ENCODE measurements at places on chromosomes 11 and 22. TPM values are rescaled to one million over a fixed set of nuclear protein-coding genes. Genes with fewer than 3 reads are reported as not detected.

HBG1 gene
- 28.5 TPM for total RNA-seq

C11orf97 gene
- total RNA-seq, result not detected

LUZP2 gene
- total RNA-seq, result 93.6 TPM

SAA4 gene
- not detected for total RNA-seq

P2RY6 gene
- total RNA-seq, result not detected

PGR gene
- 0.16 TPM for total RNA-seq

KCNJ1 gene
- total RNA-seq, result not detected

LIF gene
- total RNA-seq, result not detected

DNA sequence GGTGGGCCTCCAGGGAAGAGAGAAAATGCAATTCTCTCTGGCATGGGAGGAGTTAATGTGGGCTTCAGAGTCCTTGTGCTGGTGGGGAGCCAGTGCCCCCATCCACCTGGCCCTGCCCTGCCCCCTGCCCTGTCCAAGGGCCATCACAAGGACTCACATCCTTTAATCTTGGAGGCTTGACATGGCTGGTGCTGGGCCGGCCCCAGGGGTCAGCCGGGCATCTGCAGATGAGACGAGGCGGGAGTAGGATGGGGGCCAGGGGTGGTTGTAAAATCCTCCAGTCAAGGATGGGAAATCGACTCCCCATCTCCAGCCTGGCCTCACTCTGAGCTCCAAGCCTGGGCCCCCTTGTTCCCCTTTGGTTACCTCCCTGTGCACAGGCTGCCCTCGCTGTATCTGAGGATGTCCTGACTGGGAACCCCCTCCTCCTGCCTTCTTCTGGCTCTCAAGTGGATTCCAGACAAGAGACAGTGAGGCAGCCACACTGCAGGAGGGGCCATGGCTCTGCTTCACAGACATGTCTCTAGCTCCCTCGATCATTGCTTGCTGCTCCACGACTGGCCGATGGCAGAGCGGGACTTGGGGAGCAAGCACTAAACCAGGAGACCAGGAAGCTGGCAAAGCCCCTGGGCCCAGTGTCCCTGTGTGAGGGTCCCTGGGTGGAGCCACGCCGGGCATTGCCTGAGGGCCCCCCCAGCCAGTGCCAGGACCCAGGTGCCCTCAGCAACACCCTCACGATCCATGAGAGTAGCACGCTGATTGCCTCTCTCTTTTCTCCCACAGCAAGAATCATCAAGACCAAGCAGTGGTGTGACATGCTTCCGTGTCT lies 1120.5 kb downstream of the BRD1 start:
- DNase-seq, result no peak

GRCh38 chr11:86698639-86699038 lies 26.2 kb upstream of the ME3 start:
- DNase-seq, result no peak

GRCh38 chr22:45231293-45231692 lies 9.4 kb downstream of the KIAA0930 start:
- no peak for DNase-seq

- no peak for DNase-seq
Measured at GRCh38 chr11:103624708-103625623, 411.5 kb upstream of the DDI1 start.

GRCh38 chr11:46663277-46663940 lies 37.0 kb downstream of the ARHGAP1 start:
- no peak for DNase-seq

GRCh38 chr11:81005595-81005994 lies 1564.8 kb upstream of the TENM4 start:
- DNase-seq, result no peak

- no peak for DNase-seq
Measured at GRCh38 chr11:112520354-112520753, 259.7 kb upstream of the PLET1 start.

DNA sequence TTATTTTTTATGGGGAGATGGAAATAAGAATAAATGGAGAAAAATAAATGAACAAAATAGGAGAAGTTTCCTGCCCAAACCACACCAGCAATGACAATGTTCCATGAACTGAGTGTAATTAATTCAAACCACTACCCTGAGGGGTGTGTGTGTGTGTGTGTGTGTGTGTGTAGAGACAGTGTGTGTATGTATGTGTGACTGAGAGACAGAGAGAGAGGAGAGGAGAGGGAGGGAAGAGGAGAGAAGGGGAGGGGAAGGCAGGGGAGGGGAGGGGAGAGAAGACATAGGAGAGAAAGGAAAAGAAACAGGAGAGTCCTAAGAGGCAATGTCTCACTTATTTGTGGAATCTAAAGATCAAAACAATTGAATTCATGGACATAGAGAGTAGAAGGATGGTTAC lies 65.0 kb upstream of the POU2AF1 start:
- DNase-seq, result no peak

- DNase-seq, result no peak
Measured at GRCh38 chr11:72232260-72233055, 7.9 kb downstream of the INPPL1 start.

DNA sequence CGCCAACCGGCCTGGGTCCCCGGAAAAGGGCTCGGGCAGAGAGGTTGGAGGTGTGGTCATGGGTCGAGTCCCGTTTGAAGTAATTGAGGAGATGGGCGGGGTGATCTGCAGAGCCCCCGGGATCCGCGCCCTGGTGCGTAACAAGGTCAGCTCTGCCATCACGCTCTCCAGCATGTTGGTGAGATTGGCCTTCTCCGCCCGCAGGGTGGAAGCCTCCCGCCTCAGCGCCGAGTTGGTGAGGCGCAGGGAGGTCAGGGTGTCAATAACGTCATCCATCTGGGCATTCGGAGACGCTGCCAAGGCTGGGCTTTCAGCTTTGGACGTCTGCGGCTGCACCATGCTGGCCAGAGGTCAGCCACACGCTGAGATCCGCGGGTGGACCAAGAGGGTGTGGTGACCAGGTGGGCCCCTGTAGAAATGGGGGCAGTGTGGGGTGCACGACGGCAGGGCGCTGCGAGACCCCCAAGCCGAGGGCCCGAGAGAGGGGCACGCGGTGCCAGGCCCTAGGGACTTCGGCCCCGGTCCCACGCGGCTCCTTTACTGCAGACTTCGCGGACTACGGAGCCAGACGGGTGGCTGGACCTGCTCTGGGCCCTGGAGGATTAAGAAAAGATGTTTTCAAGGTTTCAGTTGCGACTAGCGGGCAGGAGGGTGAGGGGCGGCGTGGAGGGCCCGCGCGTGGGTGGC lies 672 bp downstream of the RTL6 start:
- DNase-seq, result no peak

DNA sequence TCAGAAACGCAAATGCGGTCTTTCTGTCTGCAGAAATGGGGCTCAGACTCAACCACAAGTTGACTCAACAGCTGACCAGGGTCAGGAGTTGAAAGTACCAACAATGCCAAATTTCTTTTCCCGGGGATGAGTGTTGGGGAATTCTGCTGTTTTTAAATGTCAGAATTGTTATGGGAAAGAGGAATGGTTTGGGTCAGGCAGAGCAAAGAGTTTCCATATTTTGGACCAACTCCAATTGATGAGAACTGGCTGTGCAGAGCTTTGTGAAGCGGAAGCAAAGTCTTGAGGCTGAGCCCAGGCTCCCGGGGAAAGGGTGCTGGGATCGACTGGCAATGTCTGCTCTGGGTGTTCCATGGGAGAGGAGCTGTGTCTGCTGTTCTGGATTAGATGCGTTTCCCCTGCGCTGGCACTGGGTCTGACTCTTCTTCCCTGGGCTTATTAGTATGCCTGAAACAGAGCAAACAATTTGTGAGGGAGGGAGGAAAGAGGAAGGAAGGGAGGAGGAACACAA lies 36.2 kb downstream of the TXN2 start:
- no peak for DNase-seq

DNA sequence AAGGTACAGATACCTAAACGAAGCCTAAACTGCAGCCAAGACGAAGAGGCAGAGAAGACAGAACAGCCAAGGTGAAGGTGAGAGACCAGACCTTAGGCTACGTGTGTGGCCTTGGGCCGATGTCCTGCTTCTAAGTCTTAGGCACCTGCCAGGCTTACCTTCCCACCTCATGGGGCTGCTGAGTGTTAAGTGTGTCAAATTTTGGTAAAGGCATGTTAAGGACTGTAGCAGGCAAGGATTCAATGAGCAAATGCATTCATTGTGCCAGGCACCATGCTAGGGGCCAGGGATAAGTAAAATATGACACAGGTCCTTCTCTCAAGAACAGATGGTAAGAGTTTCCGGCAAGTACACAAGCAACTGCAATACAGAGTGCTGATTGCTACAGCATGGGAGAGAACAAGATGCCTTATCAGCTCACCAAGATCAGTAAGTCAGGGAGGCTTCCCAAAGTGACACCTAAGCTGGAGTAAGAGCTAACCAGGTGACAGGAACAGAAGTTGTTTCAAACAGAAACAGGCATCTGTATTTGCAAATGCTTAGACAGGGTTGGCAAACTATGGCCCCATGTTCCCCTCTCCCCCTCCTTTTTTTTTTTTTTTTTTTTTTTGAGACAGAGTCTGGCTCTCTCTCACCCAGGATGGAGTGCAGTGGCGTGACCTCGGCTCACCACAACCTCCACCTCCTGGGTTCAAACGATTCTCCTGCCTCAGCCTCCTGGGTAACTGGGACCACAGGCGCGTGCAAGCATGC lies 46.7 kb downstream of the CLTCL1 start:
- DNase-seq, result no peak

DNA sequence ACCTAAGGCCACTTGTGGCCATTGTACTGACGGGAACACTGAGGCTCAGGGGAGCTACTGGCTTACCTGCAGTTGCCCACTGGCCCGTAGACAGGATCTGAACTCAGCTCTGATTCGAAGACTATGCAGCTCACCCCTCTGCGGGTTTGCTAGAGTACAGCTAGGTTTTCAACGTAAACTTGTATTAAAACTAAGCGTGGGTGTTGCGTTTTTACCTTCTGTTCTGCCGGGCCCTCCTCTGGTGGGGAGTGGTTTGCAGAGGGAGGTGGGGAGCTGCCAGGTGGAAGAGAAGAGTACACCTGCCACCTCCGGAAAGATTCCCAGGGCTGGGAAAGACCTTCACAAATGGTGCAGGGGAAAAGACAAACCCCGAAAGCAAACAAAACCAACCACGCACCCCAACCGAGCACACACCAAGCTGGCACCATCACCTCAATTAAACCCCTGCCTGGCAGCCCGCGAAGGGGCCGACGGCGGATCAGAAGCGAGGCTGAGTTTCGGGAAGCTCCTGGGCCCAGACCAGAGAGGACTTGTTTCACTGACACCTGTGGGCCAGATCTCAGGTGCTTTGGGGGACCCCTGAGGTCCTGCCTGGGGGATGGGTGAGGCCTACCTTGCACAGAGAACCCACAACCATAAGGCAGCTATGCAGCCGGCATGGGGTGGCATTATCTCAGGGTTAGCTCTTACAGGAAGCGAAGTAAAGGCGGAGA lies 37.7 kb downstream of the SHISAL1 start:
- DNase-seq, result no peak

- peak; percentile 95 for DNase-seq
Measured at GRCh38 chr22:28882878-28883656, at the start of gene ZNRF3. Gene ZNRF3, plus strand, starts transcription at chr22:28883572. Its CDS starts 195 bp downstream, at chr22:28883767.

DNA sequence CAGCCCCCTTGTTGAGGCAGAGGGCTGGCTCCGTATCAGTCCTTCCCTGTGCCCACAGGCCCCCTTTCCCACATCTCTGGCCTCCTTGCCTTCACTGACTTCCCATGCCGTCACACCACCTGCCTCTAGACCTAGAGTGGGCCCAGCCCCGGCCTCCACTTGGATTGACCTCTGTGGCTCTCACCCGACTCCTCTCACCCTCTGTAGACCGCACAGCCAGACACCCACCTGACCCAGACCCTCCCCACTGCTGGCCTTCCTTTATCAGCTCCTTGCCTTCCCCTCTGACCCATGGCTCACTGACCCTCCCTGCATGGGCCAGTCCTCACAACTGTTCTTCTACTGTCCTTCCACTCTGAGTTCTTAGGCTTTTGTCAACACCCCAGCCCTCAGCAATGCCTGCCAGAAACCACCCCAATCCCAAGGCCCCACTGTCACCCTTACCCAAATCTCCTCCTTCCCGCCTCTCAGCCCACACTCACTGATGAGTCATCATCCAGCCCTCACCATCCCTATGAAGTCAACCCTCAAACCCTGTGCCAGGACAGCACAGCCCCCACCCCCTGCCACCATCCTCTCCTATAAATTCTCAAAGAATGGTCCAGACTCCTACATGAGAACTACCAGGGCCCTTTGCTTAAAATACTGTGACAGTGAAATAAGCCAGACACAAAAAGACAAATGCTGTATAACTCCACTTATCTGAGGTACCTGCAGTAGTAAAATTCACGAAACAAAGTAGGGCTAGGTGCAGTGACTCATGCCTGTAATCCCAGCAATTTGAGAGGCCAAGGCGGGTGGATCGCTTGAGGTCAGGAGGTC lies 53.4 kb downstream of the SCGB1A1 start:
- no peak for DNase-seq

- DNase-seq, result no peak
Measured at GRCh38 chr11:94790661-94791180, 22.6 kb downstream of the AMOTL1 start.

GRCh38 chr11:6721343-6721742 lies 38.2 kb upstream of the MRPL17 start:
- DNase-seq, result no peak

- DNase-seq, result no peak
Measured at GRCh38 chr22:42268852-42269410, 1.5 kb downstream of the TCF20 start.

DNA sequence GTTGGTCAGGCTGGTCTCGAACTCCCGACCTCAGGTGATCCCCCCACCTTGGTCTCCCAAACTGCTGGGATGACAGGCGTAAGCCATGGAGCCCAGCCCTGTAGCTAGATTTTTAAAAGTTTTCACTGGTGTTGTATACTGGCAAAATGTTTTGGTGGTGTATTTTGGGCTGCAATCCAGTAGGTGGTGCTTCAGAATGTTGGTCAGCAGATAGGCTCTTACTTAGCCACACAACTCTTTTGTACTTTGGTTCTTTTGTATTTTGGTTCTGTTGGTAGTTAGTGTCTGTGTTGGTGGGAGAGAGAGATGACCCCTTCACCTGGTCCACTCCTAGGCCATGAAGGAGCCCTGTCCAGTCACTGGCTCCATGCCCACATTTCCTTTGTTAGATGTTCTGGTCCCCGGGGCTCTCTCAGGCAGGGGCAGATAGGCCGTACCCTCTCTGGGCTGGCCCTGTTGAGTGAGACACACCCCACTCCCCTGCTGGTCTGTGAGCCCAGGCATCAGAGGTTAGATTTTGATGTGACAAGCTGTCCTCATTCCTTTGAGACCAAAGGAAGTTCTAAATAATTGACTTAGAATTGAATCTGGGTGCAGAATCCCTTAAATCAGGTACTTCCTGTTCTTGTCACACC lies 123.8 kb downstream of the DDX10 start:
- DNase-seq, result no peak

DNA sequence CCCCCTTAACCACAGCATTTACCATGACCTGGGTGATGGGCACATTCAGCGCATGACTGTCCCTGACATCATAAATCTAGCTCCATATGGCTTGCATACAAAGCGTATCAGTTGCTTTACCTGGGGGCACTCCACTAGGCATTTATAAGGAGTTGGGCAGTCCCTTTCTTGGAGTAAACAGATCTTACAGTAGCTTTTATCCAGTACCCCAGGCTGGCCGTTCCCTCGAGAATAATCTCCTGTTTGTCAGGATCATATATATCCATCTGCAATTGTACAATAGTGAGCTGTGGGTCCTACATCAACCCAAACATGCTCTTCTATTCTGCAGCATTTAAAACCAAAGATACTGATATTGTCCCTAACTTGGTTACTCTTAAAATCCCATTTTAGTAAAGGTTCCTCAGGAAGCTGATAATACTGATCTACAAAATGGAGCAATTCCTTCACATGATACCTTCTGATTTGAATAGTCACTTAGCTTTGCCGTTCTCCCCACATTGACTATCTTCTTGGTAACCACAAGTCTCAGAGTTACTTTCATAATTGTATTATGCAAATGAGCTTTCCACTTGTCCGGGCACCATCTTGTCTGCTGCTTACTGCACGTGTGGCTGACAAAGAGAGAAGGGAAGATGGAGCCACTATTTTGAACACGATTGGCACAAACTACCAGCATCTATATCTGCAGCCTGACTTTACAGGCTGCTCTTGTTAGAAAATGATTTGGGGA lies 205.0 kb downstream of the CWF19L2 start:
- DNase-seq, result no peak

Measured in occipital lobe (tissue), 3 donors.